ENCODE measurements at places on chromosomes 16 and 17. TPM values are rescaled to one million over a fixed set of nuclear protein-coding genes. Genes with fewer than 3 reads are reported as not detected.
A peak's percentile ranks its signal among the peaks of the same experiment; 100 is the strongest.

GRCh38 chr16:2180962-2181923 lies 15.2 kb downstream of the CASKIN1 start:
- H3K27me3 ChIP-seq = no peaks in the 10 kb centered on the region
- peaks cover 14% of the 10 kb centered on the region for H3K36me3 ChIP-seq
- no peak overlapping the region for H3K4me3 ChIP-seq
- no peak for DNase-seq
- no peak overlapping the region for H3K27ac ChIP-seq

- H3K4me3 ChIP-seq = no peak overlapping the region
- no peaks in the 10 kb centered on the region for H3K4me1 ChIP-seq
- H3K36me3 ChIP-seq = no peaks in the 10 kb centered on the region
- H3K27ac ChIP-seq = no peak overlapping the region
Observed at GRCh38 chr16:13036600-13036999, 135.2 kb downstream of the SHISA9 start.

- H3K27ac ChIP-seq = peak overlapping the region; percentile 77
- H3K36me3 ChIP-seq = 0 out of 2 replicates have a peak, but pooled peaks cover 4% of the 10 kb centered on the region
- DNase-seq = peak; percentile 95
- no peaks in the 10 kb centered on the region for H3K27me3 ChIP-seq
Observed at GRCh38 chr17:20300436-20300934, 166.9 kb downstream of the LGALS9B start.

GRCh38 chr16:10558305-10558704 lies 22.1 kb downstream of the EMP2 start:
- no peak for DNase-seq
- 0 out of 2 replicates have a peak, but pooled peaks cover 2% of the 10 kb centered on the region for H3K36me3 ChIP-seq
- peaks cover 3% of the 10 kb centered on the region for H3K4me1 ChIP-seq
- H3K27ac ChIP-seq = no peak overlapping the region
- no peaks in the 10 kb centered on the region for H3K27me3 ChIP-seq

The SMIM36 gene
- not detected for total RNA-seq

GRCh38 chr17:33463887-33464286 lies 170.8 kb upstream of the ASIC2 start:
- H3K27ac ChIP-seq = no peak overlapping the region
- no peaks in the 10 kb centered on the region for H3K4me1 ChIP-seq
- H3K36me3 ChIP-seq = no peaks in the 10 kb centered on the region
- no peak for DNase-seq
- H3K27me3 ChIP-seq = no peaks in the 10 kb centered on the region

The SOST gene
- total RNA-seq = not detected

The IQCK gene
- 5.4 TPM for total RNA-seq

- peaks cover 23% of the 10 kb centered on the region for H3K4me1 ChIP-seq
- no peak for DNase-seq
- H3K4me3 ChIP-seq = no peak overlapping the region
Observed at GRCh38 chr16:67919622-67920221, 11.9 kb downstream of the CTRL start.

The KRTAP4-4 gene
- total RNA-seq = not detected

DNA sequence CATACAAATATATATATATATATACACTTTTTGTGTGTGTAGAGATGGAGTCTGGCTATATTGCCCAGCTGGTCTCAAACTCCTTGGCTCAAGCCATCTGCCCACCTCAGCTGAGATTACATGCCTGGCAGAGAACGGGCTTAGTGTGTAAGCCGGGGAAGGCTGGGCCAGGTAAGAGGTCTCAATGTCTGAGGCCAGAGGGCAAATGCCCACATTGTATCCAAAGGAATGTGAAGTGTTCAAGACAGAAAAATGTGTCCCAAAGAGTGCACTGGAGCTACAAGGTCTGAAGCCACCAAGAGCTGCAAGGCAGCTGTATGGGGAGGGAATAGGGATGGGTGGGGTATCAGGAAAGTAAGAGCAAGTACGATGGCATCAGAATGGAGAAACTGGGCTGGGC lies 8.8 kb downstream of the CD2BP2 start:
- no peak overlapping the region for H3K27ac ChIP-seq
- no peaks in the 10 kb centered on the region for H3K4me1 ChIP-seq
- DNase-seq = no peak

DNA sequence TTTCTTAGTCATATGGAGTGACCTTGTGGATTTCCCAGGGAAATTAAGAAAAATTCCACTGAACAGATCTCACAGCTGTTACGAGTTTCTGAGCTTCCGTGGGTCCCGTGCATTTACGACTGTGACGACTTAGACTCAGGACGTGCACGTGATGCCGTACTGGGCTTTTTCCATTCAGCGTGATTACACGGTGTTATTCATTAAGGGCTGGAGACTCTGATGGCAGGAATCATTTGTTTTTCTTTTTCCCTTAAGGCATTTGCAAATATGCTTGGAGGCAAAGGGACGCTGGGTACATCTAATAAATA lies 57.2 kb downstream of the TBC1D16 start:
- H3K27ac ChIP-seq = no peak overlapping the region
- no peak for DNase-seq
- H3K27me3 ChIP-seq = no peaks in the 10 kb centered on the region
- peaks cover 3% of the 10 kb centered on the region for H3K4me1 ChIP-seq

GRCh38 chr17:39097150-39097519 lies 54.3 kb downstream of the PLXDC1 start:
- H3K27ac ChIP-seq = no peak overlapping the region
- peaks cover 6% of the 10 kb centered on the region for H3K4me1 ChIP-seq
- H3K36me3 ChIP-seq = no peaks in the 10 kb centered on the region
- DNase-seq = no peak
- H3K4me3 ChIP-seq = no peak overlapping the region

The CLDN7 gene
- total RNA-seq = 1.4 TPM

- H3K4me3 ChIP-seq = no peak overlapping the region
- no peaks in the 10 kb centered on the region for H3K36me3 ChIP-seq
- no peak overlapping the region for H3K27ac ChIP-seq
- peaks cover 2% of the 10 kb centered on the region for H3K27me3 ChIP-seq
- no peak for DNase-seq
Observed at GRCh38 chr16:65576631-65577030, 454.8 kb upstream of the CDH11 start.

DNA sequence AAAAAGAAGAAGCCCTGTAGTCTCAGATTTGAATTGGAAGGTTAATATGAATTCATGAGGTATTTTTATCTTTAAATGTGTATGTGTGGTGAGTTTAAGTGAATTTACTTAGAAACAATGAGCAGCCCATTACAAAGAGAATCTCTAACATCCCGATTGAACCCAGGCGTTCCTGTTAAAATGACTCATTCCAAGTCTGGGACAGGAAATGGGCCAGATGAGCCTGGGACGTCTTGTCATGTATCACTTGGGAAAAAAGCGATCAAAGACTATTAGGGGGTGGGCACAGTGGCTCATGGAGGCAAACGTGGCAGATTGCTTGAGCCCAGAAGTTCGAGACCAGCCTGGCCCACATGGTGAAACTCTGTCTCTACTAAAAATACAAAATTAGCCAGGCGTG lies 81.6 kb downstream of the SEC14L1 start:
- DNase-seq = no peak
- no peaks in the 10 kb centered on the region for H3K27me3 ChIP-seq
- no peak overlapping the region for H3K27ac ChIP-seq

All from IMR-90 (cell line).